Aorta (tissue), 5 donors: ENCODE measurements at places on chromosomes 7 and 10. TPM values are rescaled to one million over a fixed set of nuclear protein-coding genes. Genes with fewer than 3 reads are reported as not detected.

GLI3 gene
- 34.9 TPM for total RNA-seq

POLR1F gene
- total RNA-seq: 14.1 TPM

OR6V1 gene
- total RNA-seq: not detected

GRCh38 chr7:26365077-26365900 lies 73.6 kb downstream of the SNX10 start:
- DNase-seq: no peak

GRCh38 chr10:34869135-34869836 lies 54.2 kb upstream of the PARD3 start:
- no peak for DNase-seq

DNA sequence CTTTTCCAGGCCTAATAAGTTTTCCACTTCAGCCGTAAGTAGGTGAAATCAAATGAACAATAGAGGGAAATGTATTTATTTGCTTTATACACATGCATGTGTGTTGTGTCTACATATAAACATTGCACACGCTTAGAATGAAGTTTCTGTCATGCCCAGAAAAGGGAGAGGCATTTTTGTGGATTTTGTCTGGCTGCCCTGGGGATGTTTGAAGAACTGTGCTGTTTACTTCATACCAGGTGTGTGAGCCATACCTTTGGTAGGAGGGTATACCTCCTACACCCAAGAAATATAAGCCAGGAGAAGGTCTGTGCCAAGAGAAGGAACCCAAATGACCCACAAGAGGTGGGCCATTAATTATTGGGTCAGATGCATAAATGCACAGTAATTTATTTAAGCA lies 12.8 kb downstream of the GATAD1 start:
- DNase-seq: no peak

DNA sequence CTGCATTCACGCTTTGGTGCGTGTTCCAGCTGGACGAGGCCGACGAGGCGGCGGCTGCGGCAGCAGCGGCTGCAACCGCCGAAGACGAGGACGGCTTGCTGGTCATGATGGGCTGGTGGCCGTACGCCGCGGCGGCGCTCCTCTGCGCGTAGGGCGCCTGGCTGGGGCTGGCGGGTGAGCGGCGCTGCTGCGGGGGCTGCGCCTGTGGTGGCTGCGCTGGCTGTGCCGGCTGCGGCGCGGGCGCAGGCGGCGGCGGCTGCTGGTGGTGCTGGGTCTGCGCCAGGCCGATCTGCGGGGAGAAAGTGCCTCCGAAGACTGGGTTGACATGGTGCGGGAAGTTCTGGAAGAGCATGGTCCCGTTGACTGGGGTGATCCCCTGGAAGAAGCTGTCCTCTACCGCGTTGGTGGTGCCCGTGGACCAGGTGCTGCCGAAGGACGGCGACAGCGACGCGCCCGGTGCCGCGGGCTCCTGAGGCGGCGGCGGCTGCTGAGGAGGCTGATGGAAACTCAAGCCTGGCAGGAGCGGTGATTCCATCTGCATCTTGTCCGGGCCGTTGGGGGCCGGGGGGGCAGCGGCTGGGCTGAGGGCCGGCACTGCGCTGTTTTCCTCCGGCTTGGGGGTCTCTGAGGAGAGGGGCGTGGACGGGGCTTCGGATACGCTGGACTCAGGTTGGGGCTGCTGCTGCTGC lies 51.1 kb downstream of the CPEB3 start:
- peak; percentile 87 for DNase-seq

DNA sequence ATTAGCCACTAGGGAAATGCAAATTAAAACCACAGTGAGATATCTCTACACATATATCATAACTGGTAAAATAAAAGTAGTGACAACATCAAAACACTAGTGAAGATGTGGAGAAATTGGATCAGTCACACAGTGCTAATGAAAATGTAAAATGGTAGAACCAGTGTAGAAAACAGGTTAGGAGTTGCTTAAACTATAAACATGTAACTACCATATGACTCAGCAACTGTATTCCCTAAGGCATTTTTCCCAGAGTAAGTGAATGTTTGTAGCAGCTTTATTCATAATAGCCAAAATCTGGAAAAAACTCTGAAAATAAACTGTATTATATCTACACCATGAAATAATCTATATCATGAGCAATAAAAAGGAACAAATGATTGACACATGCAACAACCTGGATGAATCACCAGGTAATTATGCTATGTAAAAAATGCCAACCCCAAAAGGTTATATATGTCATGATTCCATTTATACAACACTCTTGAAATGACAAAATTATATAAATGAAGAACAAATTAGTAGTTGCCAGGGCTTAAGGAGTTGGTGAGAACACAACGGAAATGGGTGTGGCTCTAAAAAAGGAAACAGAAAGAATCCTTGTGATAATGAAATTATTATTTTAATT lies 22.8 kb downstream of the SLC25A40 start:
- DNase-seq: no peak

DNA sequence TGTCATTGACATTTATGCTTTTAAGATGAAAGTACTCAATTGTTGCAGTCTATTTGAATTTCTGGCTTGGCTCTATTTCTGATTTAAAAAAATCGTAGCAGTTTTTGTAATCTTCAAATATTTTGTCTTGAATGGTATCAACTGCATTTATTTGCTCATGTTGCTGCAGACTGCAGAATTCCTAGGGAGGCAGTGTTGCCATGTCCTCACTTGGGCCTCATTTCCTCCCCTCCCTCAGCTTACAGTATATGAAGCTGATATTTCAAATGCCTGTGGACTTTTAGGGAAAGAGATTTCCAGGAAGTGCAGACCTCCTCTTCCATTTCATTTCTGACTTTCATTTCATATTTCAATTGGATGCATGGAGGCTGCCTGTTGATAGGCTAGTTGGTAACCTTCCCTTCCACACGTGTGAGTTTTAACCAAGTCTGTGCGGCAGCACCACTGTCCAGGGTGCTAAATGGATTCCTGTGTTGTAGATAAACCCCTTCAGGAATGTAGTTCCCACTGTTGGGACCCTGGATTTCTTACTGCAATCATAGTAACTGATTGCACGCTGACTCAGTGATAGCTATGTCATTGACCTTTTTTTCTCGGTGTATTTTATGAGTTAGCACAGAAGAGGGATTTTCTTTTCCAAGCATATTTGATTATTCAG lies 17.5 kb downstream of the VPS50 start:
- DNase-seq: no peak
